ENCODE measurements at places on chromosomes 12 and 14. TPM values are rescaled to one million over a fixed set of nuclear protein-coding genes. Genes with fewer than 3 reads are reported as not detected.

The SMCO2 gene
- total RNA-seq: not detected

The PIP4K2C gene
- total RNA-seq: 654 TPM

The EML5 gene
- 0.03 TPM for total RNA-seq

GRCh38 chr14:25006961-25007795 lies 42.8 kb downstream of the STXBP6 start:
- peaks cover 40% of the 10 kb centered on the region for H3K4me1 ChIP-seq
- H3K27ac ChIP-seq: peak overlapping the region; percentile 85
- no peaks in the 10 kb centered on the region for H3K27me3 ChIP-seq
- H3K4me3 ChIP-seq: no peak overlapping the region
- no peaks in the 10 kb centered on the region for H3K36me3 ChIP-seq

DNA sequence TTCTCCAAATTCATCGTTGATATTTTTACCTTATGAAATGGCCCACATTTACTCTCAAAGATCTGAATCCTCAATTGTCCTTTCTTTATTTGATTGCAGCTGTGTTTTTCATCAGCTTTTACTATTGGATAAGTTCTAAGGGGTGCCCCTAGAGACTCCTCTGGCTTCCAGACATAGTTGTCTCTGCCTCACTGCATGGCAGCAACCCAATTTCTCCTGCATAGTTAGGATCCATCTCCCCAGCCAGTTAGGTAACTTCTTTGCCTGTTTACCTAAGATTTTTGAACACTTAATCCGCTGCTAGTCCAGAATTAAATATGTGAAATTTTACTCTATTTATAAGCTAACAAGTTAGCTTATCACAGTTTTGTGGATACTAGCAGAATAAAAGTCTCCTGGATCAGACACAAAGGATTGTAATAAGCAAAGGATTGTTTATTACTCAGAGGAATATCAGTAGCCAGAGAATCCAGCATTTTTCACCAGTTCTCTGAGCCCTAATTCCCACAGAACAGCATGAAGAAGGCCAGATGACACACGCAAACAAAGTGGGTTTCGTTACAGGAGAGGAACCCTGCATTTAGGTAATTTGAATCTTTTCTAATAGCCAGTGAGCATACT lies 101.1 kb downstream of the BBS10 start:
- no peak overlapping the region for H3K4me3 ChIP-seq
- DNase-seq: no peak
- peaks cover 13% of the 10 kb centered on the region for H3K4me1 ChIP-seq
- no peaks in the 10 kb centered on the region for H3K36me3 ChIP-seq

- H3K36me3 ChIP-seq: peaks cover 3% of the 10 kb centered on the region
- no peak overlapping the region for H3K27ac ChIP-seq
- no peaks in the 10 kb centered on the region for H3K27me3 ChIP-seq
Measured at GRCh38 chr12:118065380-118065779, 4.4 kb upstream of the WSB2 start.

GRCh38 chr14:38367922-38368321 lies 112.0 kb upstream of the CLEC14A start:
- no peak for DNase-seq
- H3K4me3 ChIP-seq: no peak overlapping the region
- H3K36me3 ChIP-seq: no peaks in the 10 kb centered on the region
- no peaks in the 10 kb centered on the region for H3K27me3 ChIP-seq

DNA sequence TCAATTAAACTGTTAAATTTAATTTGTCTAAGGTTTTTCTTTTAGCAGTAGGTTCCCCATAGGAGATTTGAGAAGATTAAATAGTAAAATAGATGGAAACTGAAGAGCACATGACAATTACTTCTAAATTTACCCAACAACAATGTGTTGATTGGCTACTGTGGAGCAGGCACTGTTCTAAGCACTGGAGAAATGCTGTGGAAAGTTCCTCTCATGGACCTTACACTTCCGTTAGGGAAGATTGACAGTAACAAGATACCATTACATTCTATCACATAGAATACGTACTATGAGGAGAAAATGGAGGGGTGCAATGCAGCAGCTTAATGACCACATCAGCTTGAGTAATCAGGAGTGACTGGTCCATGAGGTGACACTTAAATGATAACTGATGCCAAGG lies 8.1 kb upstream of the STAB2 start:
- peaks cover 45% of the 10 kb centered on the region for H3K27me3 ChIP-seq
- DNase-seq: no peak
- H3K4me1 ChIP-seq: peaks cover 3% of the 10 kb centered on the region
- no peak overlapping the region for H3K4me3 ChIP-seq

GRCh38 chr14:72755766-72756165 lies 138.1 kb downstream of the DPF3 start:
- no peaks in the 10 kb centered on the region for H3K4me1 ChIP-seq
- no peak for DNase-seq
- no peaks in the 10 kb centered on the region for H3K36me3 ChIP-seq
- H3K27ac ChIP-seq: no peak overlapping the region

- DNase-seq: no peak
- peaks cover 41% of the 10 kb centered on the region for H3K36me3 ChIP-seq
- H3K27me3 ChIP-seq: no peaks in the 10 kb centered on the region
- H3K4me3 ChIP-seq: no peak overlapping the region
- peaks cover 4% of the 10 kb centered on the region for H3K4me1 ChIP-seq
- H3K27ac ChIP-seq: no peak overlapping the region
Measured at GRCh38 chr12:64125913-64126312, 96.2 kb downstream of the KICS2 start.

- peak; percentile 50 for DNase-seq
- H3K4me1 ChIP-seq: peaks cover 60% of the 10 kb centered on the region
- 0 out of 2 replicates have a peak overlapping the region, but pooled peaks have one; percentile 52 for H3K27ac ChIP-seq
- H3K4me3 ChIP-seq: no peak overlapping the region
Measured at GRCh38 chr12:2288001-2288400, 235.2 kb downstream of the CACNA1C start.
